ENCODE measurements at places on chromosomes 6 and 20.

GRCh38 chr20:4959592-4959991 lies 41.7 kb downstream of the SLC23A2 start:
- no peak for DNase-seq

DNA sequence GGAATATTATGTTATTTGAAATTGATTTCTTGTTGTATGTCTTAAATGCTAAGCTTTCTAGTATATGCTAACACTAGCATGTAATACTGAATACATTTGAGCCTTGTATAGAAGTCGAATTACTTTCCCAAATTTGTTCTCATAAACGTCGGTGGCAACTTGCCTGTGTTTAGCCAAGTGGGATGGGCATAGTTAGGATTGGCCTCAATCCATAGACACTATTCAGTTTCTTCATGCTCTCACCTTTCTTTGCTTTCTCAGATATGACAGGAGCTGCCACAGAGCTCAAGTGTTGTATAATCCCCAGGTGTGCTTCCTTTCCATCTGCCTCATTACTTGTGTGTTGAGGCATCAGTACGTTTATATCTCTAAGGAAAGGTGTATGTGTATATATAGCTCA lies 19.3 kb downstream of the ZNF334 start:
- no peak for DNase-seq

GRCh38 chr6:39295611-39296011 lies 18.6 kb downstream of the KCNK17 start:
- no peak for DNase-seq

DNA sequence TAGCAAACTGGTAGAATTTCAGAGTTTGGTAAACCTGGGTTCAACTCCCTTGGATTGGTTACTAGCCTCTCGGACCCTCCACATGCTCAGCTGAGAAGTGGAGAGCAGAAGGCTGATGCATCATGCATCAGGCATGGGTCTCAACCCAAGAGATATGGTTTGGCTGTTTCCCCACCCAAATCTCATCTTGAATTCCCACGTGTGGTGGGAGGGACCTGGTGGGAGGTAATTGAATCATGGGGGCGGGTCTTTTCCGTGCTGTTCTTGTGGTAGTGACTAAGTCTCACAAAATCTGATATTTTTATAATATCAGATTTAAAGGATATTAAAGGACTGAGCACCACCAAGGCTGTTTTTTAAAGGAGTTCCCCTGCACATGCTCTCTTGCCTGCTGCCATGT lies 75.1 kb downstream of the PPP1R3G start:
- no peak for DNase-seq

GRCh38 chr6:11538052-11538818 lies 686 bp downstream of the TMEM170B start:
- no peak for DNase-seq

- DNase-seq, result no peak
These were observed 27.0 kb upstream of the TFB1M start for GRCh38 chr6:155341130-155341828.
